Transverse colon (tissue), 4 donors: ENCODE measurements at places on chromosomes 13 and 19. TPM values are rescaled to one million over a fixed set of nuclear protein-coding genes. Genes with fewer than 3 reads are reported as not detected.

- no peak for DNase-seq
Measured at GRCh38 chr13:106163426-106163825, 372.0 kb downstream of the EFNB2 start.

DNA sequence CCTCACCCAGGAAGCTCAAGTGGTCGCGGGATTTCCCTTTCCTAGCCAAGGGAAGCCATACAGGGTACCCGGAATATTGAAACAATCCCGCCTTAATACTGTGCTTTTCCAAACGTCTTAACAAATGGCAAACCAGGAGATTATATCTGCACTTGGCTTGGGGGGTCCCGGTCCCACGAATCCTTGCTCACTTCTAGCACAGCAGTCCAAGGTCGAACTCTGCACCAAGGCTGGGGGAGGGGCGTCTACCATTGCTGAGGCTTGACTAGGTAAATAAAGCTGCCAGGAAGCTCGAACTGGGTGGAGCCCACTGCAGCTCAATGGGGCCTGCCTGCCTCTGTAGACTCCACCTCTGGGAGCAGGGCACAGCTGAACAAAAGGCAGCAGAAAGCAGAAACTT is 1644.8 kb downstream of the PCDH9 start:
- DNase-seq, result no peak

DNA sequence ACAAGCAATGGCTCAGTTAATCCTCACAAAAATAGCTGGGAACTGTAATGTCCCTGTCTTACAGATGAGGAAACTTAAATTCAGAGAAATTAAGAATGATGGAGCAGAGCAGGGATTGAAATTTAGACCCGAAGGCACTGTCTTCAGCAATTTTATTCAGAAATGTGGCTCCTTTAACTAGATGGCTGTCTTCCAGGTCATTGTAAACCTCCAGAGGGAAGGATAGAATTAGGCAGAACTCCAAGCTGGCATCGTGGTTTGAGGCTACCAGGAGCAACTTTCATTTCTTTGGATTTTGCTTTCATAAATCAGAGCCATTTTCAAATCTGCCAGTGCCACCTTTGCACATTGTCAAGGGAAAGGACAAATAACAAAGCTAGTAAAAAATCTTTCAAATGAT is 339.0 kb downstream of the DCT start:
- no peak for DNase-seq

- DNase-seq, result no peak
Measured at GRCh38 chr13:82687884-82688283, 1194.4 kb downstream of the SLITRK1 start.

DNA sequence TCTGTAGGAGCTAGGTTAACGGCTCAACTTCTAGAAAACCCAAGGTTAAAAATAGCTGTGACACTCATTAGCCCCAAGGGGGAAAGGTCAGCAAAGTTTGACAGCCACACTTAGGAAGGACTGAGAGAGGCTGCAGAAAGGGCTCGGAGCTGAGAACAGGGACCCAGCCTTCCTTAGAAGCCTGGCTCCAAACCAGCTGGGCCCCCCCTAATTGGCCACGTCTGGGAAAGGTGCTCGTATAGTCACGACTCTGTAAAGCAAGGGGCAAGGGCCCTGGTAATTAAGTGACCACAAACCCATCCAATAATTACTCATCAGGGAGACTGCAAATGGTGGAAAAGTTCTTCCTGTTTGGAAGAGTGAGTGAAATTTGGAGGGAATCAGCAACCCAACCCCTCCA is 90.5 kb downstream of the RNASEH2B start:
- no peak for DNase-seq

DNA sequence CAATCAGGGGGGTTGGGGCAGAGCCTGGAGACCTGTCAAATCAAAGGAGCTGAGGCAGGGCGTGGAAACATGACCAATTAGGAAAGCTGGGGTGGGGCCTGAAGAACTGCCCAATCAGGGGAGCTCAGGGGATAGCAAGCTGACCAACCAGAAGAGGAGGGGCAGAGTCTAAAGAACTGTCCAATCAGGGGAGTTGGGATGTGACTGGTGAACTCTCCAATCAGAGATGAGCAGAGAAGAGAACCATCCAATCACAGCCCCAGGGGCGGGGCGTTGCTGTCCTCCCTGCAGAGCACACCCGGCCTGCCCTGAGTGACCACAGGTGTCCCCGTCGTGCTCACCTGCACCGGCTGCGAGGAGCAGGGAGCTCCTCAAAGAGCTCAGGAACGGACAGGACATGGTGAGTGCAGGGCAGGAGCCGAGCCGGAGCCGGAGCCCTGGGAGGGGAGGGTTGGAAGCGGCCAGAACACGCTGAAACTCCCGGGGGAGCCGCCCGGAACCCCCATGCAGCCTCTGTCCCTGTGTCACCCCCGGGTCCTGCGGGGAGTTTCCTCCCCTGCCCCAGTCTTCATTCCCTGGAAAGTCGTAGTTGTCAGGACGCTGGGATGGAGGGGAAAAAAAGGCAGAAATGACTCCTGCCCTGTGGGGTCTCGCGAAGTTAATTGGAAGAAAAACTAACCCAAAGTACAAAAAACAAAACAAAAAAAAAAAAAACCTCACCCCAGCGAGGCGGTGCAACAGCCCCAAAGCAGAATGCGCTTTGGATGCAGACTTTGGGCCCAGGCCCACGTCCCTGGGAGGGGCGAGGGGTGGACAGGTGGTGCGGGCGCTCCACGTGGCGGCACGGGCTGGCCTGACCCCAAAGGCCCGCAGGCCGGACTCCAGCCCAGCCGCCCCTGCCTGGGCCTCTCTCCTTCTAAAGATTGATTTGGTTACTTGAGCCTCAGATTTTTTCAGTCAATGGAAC is at the start of gene ZNF556:
TSS of gene ZNF556 (plus strand) at position 311 of the 967 bp plus-strand sequence. CDS start at position 398, 87 bp downstream.
- no peak for DNase-seq

The BSPH1 gene
- not detected for total RNA-seq

The CLDND2 gene
- not detected for total RNA-seq

The IZUMO4 gene
- 5.4 TPM for total RNA-seq

The CGB8 gene
- not detected for total RNA-seq

The CBLC gene
- total RNA-seq, result 96.1 TPM

The AZU1 gene
- not detected for total RNA-seq
